ENCODE measurements at places on chromosomes 1 and 21. TPM values are rescaled to one million over a fixed set of nuclear protein-coding genes. Genes with fewer than 3 reads are reported as not detected.

The FLG2 gene
- not detected for polyA plus RNA-seq

The ATP1A2 gene
- not detected for polyA plus RNA-seq

The NOS1AP gene
- not detected for polyA plus RNA-seq

The DYNLT5 gene
- polyA plus RNA-seq, result not detected

The PTGS2 gene
- not detected for polyA plus RNA-seq

The CRYBG2 gene
- polyA plus RNA-seq, result 1.8 TPM

The VTCN1 gene
- polyA plus RNA-seq, result not detected

The OR2T35 gene
- not detected for polyA plus RNA-seq

The TCP10L gene
- 1.00 TPM for polyA plus RNA-seq

The MX2 gene
- 48.2 TPM for polyA plus RNA-seq

The LAMC2 gene
- polyA plus RNA-seq, result not detected

The EVA1C gene
- not detected for polyA plus RNA-seq

The GBP1 gene
- 6.4 TPM for polyA plus RNA-seq

The FGR gene
- 197 TPM for polyA plus RNA-seq

The OR10J1 gene
- polyA plus RNA-seq, result not detected

The ORC1 gene
- not detected for polyA plus RNA-seq

The UQCRHL gene
- polyA plus RNA-seq, result 0.47 TPM

The KCNN3 gene
- polyA plus RNA-seq, result not detected
